Stimulated activated CD8-positive, alpha-beta memory T cell treated with anti-CD3 and anti-CD28 coated beads, Interleukin-2, amount 100 ng/mL, for 48 hours (primary cell): ENCODE measurements at places on chromosomes 11 and 22.

DNA sequence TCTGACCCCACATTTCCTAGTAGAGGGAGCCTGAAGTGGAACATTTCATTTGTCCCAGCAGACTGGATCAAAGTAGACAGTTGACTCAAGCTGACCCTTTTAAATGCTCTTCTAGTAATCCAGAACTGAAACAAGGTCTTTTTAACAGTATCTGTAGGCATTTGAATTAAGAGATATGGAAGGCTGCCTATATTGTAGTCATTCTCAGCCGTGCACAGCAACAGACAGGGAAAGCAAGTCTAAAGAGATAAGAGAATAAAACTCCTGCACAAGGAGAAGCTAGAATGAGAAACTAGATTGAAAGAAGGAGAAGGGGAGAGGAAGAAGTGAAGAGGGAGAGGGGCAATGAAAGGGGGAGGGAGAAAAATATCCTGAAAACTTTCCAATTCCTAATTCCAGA lies 180.6 kb upstream of the MTMR2 start:
- no peak for DNase-seq

DNA sequence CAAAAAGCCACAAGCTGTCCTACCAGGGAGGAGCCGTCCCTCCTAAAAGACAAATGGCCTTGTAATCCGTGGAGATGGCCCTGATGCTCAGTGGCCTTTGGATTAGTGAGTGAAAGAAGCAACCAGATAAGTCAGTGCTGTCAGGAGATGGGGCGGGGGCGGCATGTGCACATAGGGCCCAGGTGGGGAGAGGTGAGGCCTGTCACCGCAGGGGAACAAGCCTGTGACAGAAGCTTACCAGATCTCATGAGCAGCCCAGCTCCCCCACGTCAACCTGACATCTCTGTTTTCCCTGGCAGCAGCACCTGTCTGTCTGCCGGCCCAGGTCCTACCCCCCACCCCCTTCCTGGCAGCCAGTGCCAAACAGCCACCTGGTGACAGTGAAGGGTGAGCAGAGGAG lies 162.6 kb downstream of the BUD13 start:
- no peak for DNase-seq

DNA sequence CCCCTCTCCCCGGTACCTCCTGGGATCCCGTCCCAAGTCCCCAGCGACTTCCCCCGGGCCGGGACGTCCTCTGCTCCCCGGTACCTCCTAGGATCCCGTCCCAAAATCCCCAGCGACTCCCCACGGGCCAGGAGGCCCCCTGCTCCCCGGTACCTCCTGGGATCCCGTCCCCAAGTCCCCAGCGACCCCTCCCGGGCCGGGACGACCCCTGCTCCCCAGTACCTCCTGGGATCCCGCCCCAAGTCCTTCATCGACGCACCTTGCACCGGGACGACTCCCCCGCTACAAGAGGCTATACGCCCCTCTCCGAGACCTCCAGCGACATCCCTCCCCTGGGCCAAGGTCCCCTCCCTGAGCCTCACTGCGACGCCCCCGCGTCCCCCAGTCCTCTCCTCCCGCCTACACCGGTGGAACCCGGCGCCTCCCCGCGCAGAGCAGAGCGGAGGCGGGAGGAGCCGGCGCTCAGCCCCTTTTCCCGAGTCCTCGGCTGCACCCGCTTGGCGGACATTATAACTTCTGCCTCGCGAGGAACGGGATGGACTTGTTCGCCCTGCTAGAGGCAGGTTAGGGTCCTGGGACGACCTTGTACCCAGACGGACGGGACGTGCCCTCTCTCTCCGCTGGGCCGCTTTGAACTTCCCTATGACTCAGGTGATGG lies 912 bp downstream of the KREMEN1 start:
- DNase-seq = no peak

DNA sequence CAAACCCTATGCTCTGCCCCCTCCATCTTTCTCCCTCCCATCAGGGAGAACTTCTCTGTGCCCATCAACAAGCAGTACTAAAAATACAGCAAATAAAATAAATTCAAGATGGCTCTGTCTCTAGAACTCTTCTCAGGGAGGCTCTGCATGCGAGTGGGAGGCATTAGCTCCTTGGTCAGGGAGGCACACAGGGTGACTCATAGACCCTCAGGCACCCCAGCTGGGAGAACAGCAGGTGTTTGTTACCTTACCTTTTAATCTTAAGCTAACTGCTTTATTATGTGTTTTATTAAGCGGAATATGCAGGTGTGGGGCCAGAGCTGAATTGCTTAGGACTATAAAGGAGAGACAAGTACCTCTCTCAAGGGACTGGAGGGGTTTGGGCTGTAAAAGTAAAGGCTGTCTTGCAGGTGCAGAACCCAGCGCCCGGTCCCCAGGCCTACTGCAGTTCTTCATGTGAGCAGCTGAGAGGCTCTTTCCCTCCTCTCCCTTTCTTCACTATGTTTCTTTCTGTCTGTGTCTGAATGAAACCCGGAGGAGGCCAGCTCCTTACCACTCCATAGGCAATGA lies 20.8 kb downstream of the CSNK2A3 start:
- no peak for DNase-seq

- no peak for DNase-seq
These were observed 114.1 kb downstream of the LARGE1 start for GRCh38 chr22:33806191-33806590.

- no peak for DNase-seq
These were observed 13.5 kb upstream of the HMOX1 start for GRCh38 chr22:35367331-35367886.

- no peak for DNase-seq
These were observed 5.8 kb downstream of the RAB38 start for GRCh38 chr11:88169471-88169870.

GRCh38 chr22:39900306-39901227 lies at the start of gene GRAP2:
Gene GRAP2, plus strand, starts transcription at chr22:39901084. Its CDS starts 46,023 bp downstream, at chr22:39947107.
- no peak for DNase-seq

DNA sequence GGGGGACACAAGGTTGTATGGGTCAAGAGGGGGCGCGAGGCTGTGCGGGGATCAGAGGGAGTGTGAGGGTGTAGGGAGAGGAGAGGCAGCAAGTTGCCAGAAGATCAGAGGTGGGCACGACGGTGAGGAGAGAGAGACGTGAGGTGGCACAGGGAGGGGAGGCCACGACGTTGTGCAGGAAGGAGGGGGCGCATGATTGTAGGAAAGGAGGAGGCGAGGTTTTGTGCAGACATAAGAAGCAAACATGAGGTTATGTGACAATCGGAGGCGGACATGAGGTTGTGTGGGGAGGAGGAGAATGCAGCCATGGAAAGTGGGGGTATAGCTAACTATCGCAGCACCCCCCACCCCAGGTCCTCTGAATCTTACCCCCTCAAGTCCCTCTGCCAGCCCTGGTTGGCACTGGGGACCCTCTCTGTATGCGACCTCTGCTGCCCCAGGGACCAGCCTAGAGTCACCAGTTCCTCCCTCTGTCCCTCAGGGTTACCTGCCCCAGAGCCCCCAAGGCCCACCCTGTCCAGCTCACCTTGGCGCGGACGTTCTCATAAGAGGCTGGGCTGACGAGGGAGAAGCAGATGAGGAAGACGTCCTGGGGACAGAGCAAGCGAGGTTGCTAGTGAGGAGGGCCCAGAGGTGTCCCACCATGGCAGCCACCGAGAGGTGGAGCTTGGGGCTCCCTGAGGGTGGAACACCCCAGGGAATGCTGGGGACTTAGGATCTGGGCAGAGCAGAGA lies 12.5 kb downstream of the RAC2 start:
- DNase-seq = no peak

DNA sequence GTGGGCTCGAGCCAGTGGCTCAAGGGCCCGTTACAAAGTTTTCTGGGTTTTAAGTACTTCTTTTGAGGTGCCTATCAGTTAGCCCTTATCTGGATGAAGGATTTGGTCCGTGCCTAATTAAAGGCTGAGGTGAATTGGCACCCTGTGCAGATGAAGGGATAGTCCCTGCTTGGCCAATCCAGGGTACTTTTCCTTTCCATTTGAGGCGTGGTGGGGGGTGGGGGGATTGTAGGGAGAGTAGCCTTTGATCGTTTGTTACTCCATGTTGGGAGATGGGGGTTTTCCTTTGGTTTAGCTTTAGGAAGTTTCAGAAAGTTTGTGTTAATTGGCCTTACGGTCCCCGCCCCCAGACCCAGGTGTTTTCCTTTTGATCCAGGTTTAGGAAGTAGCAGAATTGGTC lies 170.8 kb downstream of the DDX10 start:
- DNase-seq = no peak

- DNase-seq = no peak
These were observed 42.4 kb downstream of the PITPNB start for GRCh38 chr22:27876684-27877083.

DNA sequence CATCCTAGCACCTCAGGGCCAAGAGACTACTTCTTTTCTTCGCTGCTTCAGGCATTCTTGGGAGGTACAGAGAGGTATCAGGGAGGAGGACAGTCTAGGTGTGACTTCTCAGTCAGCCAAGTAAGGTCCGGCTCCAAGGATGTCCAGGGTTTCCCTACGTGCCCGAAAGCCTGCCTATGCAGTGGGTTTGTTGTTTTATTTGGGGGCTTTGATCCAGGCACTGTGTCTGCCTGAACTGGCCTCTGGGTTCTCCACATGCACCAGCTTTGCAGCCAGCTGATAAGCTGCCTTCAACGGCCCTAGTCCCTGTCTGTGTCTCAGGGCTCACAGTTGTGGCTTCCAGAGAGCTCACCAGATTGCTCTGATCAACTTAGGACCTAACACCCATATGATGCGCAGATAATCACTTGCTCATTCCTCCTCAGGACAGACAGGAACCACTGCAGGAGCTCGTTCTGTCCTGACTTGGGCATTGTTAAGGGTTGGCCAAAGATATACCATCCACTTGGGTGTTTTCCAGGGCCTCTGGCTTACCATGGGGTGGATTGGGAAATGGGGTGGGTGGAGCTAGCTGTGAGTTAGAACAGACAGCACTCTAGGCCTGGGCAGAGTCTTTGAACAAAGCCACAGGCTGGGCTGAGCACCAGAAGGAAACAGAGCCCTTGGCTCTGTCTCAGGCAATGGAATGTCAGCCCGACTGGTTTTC lies 45.5 kb upstream of the CRYBB3 start:
- DNase-seq = no peak

DNA sequence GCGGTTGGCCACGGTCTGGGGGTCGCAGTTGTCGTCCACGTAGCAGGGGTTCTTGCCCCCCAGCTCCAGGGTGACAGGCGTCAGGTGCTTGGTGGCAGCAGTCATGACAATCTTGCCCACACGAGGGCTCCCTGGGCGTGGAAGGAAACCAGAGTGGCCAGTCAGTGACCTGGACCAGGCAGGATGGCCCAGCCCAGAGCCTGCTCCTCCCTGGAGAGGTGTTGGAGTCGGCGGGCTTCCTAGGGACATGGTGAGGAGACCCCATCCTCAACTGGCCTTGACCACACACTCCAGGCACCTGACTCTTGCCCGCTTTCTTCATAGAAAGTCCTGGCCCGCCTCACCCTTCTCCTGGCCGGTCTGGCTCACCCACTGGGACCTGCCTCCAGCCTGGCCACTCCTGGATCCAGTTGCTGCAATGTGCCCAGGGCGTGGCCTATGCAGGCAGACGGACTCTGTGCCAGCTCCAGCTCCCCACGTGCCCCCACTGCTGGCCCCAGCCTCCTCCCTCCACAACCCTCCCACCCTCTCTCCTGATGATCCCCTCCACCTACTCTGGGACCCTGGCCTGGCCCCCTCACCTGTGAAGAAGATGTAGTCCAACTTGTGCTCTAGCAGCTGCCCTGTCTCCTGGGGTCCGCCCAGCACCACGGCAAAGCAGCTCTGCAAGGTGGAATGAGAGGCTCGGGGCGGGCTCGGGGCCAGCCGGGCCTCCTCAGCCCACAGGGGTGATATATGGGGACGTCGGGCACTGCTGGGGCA lies 8.7 kb downstream of the ALDH3B2 start:
- DNase-seq = no peak

DNA sequence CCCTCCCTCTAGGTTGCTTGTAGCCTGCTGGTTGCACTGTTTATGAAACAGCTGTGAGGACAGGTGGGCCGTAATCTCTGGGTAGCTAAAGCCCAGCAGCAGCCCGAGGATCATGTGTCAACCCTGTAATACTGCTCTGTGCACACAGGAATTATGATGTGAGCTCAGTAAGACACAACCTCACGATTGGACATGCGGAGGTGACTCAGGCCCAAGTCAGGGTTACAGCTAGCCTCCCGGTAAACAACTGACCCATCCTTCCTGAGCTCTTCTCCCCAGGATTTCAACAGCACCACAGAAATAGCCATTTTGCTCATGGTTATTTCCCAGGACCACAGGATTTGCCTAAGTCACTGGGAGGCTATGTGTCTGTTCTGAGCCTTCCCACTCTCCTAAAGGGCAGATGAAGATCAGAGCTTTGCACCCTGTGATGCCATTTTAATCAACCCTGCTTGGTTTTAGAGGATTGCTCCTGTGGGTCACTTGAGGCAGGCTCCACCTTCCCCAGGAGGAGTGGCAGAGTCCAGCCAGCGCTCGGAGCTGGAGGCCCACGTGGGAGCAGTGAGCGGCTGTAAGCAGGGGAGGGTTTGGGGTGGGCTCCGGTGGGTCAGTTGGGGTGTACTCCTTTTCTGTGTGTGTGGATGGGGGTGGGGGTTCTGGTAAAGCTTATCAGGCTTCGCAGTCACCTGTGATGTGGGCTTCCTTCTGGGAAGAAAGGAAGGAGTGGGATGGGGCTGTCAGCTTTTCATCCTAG lies at the start of gene AMPD3:
Gene AMPD3, plus strand, starts transcription at position 387 of the 754 bp plus-strand sequence. CDS start 6,256 bp downstream, outside the sequence.
- no peak for DNase-seq

- DNase-seq = no peak
These were observed 20.7 kb upstream of the CDC42EP2 start for GRCh38 chr11:65293909-65294381.

DNA sequence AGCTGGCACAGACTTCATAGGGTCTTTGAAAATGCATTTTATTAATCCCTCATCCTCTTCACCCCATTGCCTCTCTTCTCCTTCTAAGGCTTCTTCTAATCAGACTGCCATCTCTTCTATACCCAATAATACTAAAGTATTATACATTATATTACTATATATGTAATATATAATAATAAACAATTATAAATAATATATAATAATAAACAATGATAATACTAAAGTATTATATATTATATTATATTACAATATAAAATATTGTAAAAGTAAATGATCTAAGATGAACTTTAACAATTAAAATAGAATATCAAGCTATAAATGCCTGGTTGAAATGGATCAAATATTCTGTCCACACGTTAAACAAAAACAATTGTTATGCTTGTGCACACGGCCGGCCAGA lies 13.0 kb downstream of the SCGB2A1 start:
- DNase-seq = no peak

GRCh38 chr22:24155627-24156140 lies 25.6 kb upstream of the SUSD2 start:
- DNase-seq = peak; percentile 33

DNA sequence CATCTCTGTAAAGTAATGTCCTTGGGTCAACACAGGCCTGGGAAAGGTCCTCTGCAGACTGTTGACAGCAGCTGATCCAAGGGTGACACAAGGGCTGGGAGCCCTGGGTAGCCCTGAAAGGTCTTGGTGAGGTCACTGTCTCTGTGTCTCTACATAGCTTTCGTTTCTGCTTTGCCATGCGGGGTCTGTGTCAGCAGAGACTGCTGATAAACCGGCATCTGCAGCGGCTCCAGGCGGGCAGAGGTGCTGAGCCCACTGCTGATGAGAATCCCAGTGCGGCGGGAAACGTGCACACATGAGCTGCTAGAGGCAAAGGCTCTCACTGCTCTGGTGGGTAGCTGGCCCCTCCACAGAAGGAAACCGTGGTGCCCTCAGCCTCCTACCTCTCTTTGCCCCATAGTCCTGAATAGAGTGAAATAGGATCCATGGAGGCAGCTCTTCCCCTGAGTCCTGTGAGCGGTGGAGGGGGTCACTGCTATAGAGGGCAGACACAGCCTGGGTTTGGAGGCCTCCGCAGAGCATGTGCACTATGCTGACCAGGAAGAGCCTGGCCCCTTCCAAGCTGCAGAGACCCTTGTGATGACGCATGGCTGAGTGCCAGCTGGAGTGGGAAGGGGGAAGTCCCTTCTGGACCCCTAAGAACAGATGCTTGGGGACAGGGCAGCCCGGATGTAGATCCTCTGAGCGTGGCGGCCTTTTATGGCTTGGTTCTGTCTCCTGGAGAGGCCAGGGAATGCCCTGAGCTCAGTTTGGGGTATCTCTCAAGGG lies 17.8 kb upstream of the ST3GAL4 start:
- no peak for DNase-seq
